ENCODE measurements at places on chromosomes 1 and 21.

GRCh38 chr1:212351588-212352362, 62.9 kb downstream of the PACC1 start:
- no peak for DNase-seq

DNA sequence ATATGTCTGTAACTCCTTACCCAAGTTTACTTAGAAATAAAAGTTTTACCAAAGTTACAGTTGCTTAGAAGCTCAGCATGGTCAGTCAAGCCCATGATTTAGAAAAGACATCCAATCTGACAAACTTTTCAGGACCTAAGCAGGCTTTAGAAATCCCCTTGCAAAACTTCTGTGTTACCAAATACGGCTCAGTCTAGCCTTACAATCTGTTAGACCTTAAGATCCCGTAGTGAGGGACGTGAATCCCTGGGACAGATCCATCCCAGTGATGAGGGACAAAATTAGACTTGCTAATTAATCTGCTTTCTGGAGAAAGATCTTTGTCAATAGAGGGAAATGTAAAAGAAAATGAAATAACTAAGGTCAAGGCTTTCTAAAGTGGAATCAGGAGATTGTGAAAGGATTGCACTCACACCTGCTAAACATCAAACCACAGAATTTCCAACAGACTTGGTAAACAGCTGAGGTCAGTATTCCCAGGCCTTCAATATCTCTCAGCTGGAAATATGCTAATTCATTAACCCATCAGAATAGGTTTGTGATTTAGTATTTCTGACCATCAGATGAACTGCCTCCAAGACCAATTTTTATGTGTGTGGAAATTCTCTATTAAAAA, 375.3 kb downstream of the DUSP10 start:
- no peak for DNase-seq

DNA sequence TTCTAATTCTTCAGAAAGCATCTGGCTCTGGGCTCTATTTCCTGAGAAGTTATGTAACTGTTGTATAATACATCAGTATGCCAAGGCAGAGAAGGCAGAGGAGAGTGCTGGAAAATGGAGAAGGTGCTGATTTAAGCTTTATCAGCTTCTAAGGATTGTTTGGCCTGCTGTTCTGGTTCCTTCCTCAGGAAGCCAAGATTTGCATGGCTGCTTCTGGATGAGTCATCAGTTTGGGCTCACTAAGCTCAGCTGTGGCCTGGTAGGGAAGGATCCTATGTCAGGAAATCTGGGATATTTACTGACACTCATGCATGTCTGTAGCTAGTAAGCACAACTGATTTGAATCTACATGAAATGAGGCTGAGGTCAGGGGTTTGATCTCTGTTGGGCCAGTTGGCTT, 73.2 kb upstream of the ADGRL4 start:
- no peak for DNase-seq

GRCh38 chr1:183432548-183432875, 14.3 kb upstream of the NMNAT2 start:
- DNase-seq = no peak

GRCh38 chr21:33441489-33442477, 38.0 kb downstream of the TMEM50B start:
- DNase-seq = no peak
